ENCODE measurements at places on chromosomes 2 and 18.

- DNase-seq: no peak
Measured at GRCh38 chr2:234861841-234862735, 89.7 kb upstream of the SH3BP4 start.

DNA sequence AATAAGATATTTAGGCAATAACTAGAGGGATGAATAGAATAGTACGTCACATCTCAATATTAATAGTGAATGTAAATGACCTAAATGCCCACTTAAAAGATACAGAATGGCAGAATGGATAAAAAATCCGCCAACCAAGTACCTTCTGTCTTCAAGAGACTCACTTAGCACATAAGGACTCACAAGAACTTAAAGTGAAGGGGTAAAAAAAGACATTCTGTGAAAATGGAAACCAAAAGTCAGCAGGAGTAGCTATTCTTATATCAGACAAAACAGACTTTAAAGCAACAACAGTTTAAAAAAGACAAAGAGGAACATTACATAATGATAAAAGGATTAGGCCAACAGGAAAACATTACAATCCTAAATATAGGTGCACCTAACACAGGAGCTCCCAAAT lies 56.7 kb upstream of the DSC1 start:
- DNase-seq: no peak

GRCh38 chr18:26978812-26979341 lies 113.4 kb upstream of the AQP4 start:
- no peak for DNase-seq

- DNase-seq: no peak
Measured at GRCh38 chr2:20579866-20580265, 71.0 kb downstream of the HS1BP3 start.

DNA sequence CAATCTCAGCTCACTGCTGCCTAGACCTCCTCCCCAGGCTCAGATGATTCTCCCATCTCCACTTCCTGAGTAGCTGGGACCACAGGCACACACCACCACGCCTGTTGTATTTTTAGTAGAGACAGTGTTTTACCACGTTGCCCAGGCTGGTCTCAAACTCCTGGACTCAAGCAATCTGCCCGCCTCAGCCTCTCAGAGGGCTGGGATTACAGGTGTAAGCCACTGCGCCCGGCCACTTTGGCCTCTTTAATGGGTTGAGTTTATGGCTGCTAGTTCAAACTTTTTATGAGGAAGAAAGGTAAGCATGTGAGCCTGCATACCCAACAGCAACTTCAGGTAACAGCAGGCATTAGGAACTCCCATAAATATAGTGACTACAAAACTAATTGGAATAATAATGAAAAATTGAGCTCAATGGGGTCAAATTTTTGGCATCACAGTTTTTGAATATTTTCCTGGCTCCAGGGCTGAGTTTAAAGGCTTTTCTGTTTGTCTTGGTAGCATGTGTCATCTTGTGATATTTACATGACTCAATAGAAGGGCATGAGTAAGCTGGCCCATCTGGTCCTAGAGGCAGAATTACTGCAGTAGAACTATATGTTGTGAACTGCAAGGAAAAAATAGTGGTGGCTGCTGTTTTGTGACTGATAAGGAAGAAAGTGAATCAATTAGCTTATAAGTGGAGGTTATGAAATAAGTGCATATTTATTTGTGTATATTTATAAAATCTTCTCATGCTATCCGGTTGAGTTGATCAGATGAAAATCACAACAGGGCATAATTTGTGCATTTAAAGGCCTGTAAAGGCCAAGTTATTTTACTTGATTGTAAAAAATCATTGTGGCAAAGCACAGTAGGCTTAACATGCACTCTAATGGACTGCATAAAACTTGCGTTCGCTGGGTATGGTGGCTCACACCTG lies 24.8 kb downstream of the GALM start:
- no peak for DNase-seq

DNA sequence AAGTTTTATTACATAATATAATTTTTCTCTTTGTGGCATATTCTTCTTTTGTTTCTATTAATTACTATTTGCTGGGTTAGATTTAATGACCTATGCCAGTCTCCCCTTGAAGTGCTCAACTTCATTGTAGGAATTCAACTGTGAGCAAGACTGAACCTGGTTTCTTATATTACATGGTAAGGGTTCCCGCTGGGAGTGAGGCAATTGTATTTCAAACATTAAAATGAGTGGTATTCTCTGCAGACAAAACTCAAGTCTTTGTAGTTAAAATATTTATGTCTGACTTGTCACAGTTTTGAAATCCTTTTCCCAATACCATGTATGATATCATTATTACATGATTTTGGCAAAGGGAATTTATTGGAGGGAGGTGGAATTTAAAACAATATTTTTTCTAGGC lies 278.7 kb downstream of the GULP1 start:
- no peak for DNase-seq

Measured in stimulated activated CD8-positive, alpha-beta memory T cell treated with anti-CD3 and anti-CD28 coated beads, Interleukin-15, amount 100 ng/mL, for 24 hours (primary cell).